ENCODE measurements at places on chromosomes 2 and 18.

- DNase-seq = no peak
Observed at GRCh38 chr2:18402831-18403230, 157.6 kb downstream of the RDH14 start.

DNA sequence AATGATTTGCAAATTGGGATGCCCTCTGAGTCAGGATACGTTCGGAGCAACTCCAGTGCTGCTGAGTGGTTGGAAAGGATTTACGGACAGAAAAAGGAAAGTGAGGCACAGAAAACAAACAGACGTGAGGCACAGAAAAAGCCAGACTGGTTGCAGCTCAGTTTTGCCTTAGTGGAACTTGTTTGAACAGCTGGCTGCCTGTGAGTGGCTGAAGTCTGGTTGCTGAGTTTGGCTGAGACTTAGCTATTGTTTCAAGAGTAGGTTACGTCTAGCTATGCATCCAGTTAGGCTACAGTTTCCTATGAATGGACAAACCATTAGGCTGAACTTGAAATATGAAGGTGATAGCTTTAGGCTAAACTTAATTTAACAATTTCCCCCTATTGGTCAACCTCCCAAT lies 256.6 kb downstream of the VAPA start:
- DNase-seq = no peak

DNA sequence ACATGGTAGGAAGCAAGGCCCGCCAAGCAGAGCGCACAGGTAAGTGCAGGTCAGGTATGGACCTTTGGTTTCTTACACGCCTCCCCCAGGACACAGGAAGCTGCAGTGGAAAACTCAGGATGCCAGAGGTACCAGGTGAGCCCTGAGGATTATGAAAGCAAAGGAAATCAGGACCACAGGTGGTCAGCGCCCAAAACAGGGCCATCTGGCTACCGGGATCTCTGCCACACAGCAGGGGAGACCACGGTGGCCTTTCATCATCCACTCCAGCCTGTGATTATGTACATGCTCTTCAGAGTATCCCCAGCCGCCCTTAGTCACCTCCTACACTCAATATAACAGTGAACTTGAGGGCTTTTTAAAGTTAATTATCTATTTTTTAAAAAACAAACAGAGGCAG lies 125.5 kb upstream of the EPC2 start:
- DNase-seq = no peak

- DNase-seq = no peak
Observed at GRCh38 chr2:212708355-212708754, 169.8 kb upstream of the ERBB4 start.

DNA sequence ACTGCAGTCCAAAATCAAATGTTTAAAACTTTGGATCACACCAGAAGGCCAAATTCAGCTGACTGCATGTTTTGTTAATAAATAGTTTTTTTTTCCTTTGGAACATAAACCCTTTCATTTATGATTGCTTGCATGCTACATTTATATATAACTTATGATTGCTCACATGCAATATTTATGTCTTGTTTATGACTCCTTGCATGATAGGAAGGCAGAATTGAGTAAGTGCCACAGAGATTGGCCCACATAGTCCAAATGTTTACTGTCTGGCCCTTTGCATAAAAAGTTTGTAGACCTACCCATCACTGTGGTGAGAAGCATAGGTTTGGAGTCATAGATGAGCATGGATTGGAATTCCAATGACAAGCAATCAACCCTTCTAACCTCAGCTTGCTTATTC lies 30.8 kb downstream of the WDFY1 start:
- DNase-seq = no peak

DNA sequence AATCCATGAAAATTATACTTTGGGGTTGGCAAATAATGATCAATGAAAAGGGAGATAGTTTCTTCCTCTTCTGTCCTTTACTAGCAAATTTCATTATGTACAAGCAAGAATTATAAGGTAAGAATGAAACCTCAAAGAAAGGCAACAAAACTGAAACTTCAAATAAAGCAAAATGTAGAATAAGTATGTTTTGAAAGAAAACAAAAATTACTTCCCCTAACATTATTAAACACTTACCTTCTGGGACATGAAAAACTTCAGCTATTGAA lies 29.4 kb downstream of the THADA start:
- DNase-seq = no peak

GRCh38 chr2:180258041-180258537 lies 251.0 kb upstream of the CWC22 start:
- DNase-seq = no peak

DNA sequence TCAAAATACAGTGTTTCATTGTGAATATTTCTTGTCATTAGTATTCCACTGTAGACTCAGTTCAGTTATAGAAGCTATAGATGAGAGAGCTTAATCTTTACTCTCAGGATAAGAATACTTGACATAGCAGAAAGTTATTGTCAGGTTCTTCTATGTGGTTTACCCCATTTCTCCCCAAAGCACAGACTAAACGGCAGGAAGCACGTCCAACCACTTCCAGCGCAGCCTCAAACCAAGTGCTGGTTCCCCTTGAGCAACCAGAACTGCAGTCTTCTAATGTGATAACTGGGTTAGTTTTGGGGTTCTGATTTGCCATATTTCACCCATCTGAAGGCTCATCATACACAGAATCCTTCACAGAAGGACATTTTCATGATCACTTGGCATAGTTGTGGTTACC lies 324.7 kb downstream of the SLC8A1 start:
- DNase-seq = no peak

- peak; percentile 16 for DNase-seq
Observed at GRCh38 chr2:36618381-36618780, 20.4 kb upstream of the FEZ2 start.

DNA sequence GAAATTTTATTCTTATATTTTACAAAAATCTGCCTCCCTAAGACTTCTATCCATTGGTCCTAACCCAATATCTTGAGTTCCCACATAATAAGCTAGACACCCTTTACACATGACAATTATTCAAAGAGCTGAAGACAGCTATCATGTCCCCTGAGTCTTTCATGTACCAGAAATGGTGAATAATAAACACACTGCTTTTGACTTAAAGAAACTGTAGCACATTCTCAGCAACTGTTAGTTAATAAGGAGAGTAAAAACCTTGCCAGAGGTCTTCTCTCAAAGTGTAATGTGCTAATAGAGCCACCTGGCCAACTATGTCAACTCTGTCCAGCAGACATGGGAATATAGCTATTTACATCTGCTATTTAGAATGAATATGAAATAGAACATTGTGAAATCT lies 109.7 kb upstream of the ARL5A start:
- no peak for DNase-seq

DNA sequence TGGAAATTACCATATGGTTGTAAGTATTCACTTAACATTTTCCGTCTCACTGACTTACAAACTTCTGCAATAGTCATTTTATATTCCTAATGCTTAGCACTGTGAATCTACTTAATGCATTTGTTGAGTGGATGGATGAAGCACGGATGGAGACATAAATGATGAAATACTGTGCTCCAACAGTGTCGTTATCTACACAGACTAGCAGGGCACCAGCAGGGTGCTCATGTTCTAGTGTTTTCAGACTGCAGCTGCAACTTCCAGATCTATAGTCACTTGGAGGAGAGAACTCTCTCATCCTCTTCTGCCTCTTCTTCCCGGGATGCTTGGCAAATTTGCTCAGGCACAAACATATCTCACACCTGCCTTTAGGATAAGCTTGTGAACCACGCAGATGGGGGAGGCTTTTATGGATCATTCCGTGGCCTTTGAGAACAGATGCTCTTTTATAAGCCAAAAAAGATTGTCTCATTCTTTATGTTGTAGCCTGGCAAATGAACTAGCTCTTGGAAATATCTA lies 797.7 kb downstream of the MBD2 start:
- no peak for DNase-seq

DNA sequence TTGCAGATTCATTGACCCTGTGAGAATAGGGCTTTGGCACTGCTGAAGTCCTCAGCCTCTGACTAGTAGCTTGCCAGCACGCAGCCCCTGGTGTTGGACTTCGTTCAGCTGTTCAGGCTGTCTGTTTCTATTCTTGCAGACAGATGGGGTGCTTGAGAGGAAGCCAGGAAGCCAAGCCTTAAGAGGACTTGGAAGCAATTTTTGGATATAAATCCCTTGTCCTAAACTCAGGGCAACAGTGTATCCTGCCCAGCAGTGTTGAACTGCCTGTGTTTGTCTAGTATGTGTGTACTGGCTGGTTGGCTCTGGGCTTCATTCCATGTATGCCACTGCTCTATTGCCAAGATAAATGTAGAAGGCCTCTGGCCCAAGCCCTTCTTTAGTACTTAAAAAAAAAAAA lies 108.6 kb downstream of the COMMD1 start:
- DNase-seq = peak; percentile 51

GRCh38 chr2:172928756-172929155 lies 146.9 kb upstream of the MAP3K20 start:
- DNase-seq = no peak

DNA sequence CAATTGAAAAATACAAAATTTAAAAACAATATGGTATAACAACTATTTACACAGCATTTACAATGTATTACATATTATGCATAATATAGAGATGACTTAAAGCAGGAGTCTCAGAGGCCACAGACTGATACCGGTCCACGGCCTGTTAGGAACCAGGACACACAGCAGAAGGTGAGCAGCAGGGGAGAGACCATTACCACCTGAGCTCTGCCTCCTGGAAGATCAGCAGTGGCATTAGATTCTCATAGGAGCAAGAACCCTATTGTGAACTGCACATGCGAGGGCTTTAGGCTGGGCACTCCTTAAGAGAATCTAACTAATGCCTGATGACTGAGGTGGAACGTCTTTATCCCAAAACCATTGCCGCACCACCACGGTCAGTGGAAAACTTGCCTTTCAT lies 58.0 kb downstream of the SMAD2 start:
- DNase-seq = no peak

- no peak for DNase-seq
Observed at GRCh38 chr2:167992278-167992677, 255.1 kb downstream of the STK39 start.

DNA sequence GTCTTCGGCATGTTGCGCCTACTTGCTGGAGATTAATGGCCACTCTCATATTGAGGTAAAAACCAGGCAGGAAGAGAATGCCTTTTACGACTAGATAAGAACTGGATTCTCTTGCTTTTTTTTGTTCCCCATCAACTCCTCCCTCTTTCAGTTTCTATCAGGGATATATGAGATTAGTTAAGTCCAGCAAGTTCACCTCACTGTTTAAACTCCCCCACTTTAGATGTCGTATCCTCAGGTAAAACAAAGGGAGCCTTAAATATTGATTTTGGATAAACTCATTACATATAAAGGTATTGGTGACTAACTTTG lies 98.4 kb downstream of the PLEKHM3 start:
- DNase-seq = no peak

DNA sequence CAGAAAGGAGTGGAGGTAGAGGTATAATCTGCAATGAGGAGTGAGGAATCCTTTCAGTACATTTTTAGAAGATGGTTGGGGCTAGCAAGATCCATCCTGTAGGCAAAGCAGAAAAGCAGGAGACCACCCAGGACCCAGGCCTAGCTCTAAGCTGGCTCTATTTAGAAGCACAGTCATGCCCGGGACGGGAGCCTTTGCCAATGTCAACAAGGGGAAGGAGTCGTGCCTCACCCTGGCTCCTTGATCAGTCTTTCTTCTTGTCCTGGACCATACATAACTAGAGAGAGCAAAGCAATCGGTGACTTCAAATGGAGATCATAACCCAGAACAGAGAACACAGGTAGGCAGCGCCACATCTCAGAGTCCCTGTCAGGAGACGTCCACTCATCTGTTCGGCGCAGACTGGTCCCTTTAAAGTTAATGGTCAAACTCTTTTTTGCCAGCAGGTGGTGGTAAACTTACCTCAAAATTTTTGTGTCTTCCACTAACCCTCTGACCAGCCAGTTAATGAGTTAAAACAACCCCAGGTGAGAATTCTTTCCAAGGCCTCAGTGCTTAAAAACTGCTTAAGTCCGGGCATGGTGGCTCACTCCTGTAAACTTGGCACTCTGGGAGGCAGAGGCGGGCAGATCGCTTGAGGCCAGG lies 8.0 kb downstream of the MC5R start:
- DNase-seq = no peak

- no peak for DNase-seq
Observed at GRCh38 chr2:64881037-64881492, 108.1 kb upstream of the SLC1A4 start.

GRCh38 chr2:136787970-136788369 lies 22.6 kb downstream of the THSD7B start:
- no peak for DNase-seq

GRCh38 chr2:98149333-98149697 lies 62.3 kb downstream of the VWA3B start:
- no peak for DNase-seq

GRCh38 chr2:29783666-29784065 lies 137.7 kb downstream of the ALK start:
- no peak for DNase-seq

- DNase-seq = no peak
Observed at GRCh38 chr2:45912109-45912508, 260.6 kb downstream of the PRKCE start.
